ENCODE measurements at places on chromosomes 16 and 17. TPM values are rescaled to one million over a fixed set of nuclear protein-coding genes. Genes with fewer than 3 reads are reported as not detected.

The USP43 gene
- total RNA-seq: 0.43 TPM

The ATP2C2 gene
- not detected for total RNA-seq

The MT4 gene
- not detected for total RNA-seq

The VKORC1 gene
- 82.9 TPM for total RNA-seq

The CTRL gene
- 0.29 TPM for total RNA-seq

The KCNAB3 gene
- total RNA-seq: 1.9 TPM

Data from placental pericyte (primary cell).